Activated T-cell treated with anti-CD3 and anti-CD28 coated beads, Interleukin-2, amount 50 U/mL, for 48 hours (primary cell): ENCODE measurements at places on chromosomes 11 and 22.

DNA sequence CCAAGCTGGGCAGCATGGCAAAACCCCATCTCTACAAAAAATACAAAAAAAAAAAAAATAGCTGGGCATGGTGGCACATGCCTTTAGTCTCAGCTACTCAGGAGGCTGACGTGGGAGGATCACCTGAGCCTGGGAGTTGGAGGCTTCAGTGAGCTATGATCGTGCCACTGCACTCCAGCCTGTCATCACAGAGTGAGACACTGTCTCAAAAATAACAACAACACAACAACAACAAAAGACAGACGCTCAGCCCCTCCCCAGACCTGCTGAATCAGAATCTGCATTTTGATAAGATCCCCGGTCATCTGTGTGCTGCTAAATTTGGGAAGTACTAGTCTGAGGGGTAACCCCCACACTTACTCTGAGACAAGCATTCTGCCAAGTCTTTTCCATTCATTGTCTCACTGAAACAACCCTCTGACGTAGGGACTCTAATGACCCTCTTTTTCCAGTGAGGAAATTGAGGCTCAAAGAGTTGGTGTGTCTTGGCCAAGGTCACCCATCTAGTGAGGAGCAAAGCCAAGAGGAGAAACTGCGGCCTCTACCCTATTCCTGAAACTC, 7.5 kb downstream of the NEFH start:
- no peak for DNase-seq

- DNase-seq: peak; percentile 84
Measured at GRCh38 chr11:130213143-130213978, 53.8 kb downstream of the ST14 start.

DNA sequence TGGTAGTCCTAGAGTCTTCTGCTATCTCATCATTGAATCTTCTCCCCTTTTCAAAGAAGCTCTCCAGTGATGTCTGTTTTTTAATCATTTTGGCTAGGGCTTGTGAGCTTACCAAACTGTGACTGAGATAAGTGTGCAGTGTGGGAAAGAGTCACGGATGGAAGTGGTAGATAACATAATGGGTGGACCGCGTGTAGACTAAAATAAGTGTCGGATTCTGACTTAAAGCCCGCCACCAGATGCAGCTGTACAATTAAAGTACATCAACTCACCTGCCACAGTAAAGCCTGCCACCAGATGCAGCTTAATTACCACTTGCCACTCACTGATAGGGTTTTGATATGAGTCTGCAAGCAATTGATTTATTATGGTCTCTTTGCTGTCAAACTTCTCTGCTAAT, 581.5 kb downstream of the LRRC4C start:
- no peak for DNase-seq

- no peak for DNase-seq
Measured at GRCh38 chr11:68523743-68524142, 63.2 kb downstream of the PPP6R3 start.

DNA sequence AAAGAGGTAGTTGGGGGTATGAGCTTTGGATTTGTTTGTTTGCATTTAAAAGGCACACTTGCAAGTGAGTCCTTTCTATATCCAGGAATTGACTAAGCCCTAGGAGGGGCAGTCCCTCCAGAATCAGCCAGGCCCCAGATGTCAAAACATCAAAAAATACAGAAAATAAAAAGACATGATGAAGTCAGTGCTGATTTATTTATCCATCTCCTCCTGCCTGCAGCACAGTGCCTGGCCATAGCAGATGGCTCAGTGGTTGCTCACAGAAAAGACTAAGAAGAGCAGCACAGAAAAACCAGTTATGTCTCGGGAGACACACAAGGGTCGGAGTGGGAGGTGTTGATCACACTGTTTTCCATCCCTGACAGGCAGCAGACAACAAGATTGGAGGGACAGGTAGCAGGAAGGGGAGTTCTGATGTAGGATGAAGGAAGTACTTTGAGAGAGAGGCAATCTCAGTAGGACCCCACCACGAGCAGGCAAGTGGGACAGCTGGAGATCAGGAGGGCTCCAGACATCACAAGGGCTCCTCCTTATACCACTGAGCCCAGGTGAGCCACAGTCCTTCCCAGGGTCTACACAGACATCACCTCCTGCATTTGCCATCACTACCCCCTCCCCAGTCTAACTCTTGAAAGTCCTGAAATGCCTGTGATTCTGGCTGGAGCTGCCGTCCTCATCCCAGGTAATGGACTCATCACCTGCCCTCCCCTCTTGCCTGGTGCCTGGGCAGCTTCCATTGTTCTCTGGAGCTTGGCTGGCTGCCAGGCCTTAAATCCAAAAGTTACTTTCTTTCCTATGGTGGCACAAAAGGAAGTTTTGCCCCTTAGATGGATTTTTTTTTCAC, 32.3 kb downstream of the TMPRSS5 start:
- DNase-seq: no peak

- no peak for DNase-seq
Measured at GRCh38 chr11:22221143-22221542, 28.3 kb downstream of the ANO5 start.

GRCh38 chr11:87454241-87454640, 416.5 kb downstream of the TMEM135 start:
- no peak for DNase-seq

GRCh38 chr11:113802621-113803020, 23.0 kb downstream of the CLDN25 start:
- no peak for DNase-seq

GRCh38 chr11:110161061-110161460, 67.9 kb downstream of the ZC3H12C start:
- DNase-seq: no peak

- DNase-seq: no peak
Measured at GRCh38 chr11:61579676-61580270, 1.1 kb downstream of the SYT7 start.

DNA sequence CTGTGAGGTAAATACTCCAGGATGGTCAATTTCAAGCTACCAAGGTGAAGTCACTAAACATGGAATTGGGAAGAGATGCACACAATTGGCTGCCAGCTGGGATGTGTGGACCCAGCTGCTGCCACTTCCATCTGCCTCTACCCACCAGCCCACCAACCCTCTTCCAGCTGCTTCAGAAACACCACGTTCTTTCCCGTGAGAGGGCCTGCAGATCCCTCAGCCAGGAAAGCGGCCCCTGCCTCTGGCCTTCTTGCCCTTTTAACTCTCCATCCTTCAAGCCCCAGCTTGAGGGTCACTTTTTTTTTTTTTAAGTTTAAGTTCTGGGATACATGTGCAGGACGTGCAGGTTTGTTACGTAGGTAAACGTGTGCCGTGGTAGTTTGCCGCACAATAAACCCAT, 20.0 kb downstream of the PRG3 start:
- DNase-seq: no peak

- no peak for DNase-seq
Measured at GRCh38 chr11:85483861-85484260, 143.3 kb downstream of the DLG2 start.

GRCh38 chr11:99197477-99197876, 176.7 kb downstream of the CNTN5 start:
- no peak for DNase-seq

GRCh38 chr11:119322360-119322739, 5.4 kb upstream of the MCAM start:
- no peak for DNase-seq

DNA sequence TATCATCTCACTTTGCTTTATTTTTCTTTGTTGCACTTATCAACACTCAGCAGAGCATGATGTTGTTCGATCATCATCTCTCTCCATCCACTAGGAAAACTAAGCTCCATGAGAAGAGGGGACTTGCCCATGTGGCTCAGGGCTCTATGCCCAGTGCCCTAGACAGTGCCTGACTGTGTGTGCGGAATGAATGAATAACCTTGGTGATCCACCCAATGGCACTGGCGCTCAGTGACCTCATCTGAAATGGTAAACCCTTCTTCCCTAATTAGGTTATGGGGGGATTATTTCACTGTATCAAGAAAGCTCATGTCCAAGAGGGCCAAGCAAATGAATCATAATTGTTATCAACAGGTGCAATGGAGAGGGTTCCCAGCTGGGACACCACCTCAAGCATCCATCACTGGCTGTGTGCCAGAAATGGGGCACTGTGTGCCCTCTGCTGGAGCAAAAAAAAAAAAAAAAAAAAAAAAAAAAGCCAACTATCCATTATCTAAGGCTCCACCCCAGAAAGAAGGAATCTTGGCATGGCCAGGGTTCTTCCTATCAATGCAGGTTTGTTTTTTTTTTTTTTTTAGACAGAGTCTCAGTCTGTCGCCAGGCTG, 172.6 kb downstream of the LARGE1 start:
- DNase-seq: no peak

- DNase-seq: no peak
Measured at GRCh38 chr11:10777806-10778205, 26.8 kb downstream of the CTR9 start.

DNA sequence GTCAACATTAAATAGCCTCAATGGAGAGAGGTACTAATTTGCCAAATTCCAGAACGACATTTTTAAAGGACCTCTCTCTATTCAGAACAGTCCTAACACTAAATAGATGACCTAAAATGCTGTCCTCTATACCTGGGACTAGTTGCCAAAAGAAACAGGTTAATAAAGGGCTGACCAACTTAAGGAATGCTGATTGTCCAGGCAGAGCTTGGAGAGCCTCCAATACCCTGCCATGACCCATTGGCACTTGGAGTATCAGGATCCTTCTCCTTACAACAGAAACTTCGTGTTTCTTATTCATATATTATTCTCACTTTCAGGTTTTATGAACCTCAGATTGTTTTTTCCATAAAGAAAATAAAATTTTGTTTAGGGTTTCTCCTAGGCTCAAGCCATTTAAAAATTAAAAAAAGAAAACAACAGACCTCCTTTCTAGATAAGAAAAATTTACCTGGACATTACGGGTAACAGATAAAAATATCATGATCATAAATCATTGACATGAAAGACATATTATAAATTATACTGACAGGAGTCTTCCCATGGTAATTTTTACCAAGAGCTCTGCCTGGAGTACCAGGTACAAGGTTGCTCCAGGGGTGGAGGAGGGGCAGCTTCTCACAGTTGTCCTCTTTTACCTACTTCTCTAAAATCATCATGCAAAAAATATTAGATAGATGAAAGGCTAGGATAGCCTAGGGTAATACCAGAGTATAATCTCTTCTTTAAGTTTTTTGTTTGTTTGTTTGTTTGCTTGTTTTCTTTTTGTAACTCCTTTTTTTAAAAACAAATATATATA, 2.0 kb downstream of the LRRC4C start:
- no peak for DNase-seq

DNA sequence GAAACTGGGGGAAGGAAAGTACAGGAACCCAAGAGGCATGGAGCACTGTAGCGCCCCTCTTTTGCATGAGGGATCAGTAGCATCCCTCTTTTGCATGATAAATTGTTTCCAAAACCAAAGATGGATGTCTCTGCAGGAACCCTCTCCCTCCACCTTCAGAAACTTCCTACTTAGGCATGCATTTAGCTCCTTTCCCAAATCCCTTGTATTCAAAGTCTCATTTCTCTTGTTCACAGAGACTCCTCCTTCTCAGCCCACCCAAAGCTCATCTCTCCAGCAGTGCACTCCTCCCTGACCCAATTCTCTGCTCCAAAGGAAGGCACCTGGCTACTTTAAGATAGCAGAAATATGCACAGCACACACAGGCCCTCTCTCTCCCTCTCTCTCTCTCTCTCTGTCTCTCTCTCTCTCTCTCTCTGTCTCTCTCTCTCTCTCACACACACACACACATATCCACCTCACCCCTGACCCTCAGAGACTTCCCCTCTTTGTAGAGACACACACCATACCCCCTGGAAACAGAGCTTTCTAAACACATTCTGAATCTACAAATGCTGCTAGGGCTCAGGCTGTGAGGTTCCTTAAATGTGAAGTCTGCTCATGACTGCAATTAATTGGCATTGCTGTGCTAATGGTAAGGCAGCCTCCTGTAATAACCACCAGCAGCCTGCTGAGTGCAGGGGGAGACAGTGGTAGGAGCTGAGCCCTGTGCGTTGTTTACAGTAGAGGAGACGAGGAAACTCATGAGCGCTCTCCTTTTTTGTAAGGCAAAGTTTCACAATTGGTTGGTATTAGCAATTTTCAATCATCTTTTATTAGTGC, 519.6 kb downstream of the NTM start:
- no peak for DNase-seq

GRCh38 chr11:65708451-65708850, 3.6 kb upstream of the KAT5 start:
- no peak for DNase-seq

DNA sequence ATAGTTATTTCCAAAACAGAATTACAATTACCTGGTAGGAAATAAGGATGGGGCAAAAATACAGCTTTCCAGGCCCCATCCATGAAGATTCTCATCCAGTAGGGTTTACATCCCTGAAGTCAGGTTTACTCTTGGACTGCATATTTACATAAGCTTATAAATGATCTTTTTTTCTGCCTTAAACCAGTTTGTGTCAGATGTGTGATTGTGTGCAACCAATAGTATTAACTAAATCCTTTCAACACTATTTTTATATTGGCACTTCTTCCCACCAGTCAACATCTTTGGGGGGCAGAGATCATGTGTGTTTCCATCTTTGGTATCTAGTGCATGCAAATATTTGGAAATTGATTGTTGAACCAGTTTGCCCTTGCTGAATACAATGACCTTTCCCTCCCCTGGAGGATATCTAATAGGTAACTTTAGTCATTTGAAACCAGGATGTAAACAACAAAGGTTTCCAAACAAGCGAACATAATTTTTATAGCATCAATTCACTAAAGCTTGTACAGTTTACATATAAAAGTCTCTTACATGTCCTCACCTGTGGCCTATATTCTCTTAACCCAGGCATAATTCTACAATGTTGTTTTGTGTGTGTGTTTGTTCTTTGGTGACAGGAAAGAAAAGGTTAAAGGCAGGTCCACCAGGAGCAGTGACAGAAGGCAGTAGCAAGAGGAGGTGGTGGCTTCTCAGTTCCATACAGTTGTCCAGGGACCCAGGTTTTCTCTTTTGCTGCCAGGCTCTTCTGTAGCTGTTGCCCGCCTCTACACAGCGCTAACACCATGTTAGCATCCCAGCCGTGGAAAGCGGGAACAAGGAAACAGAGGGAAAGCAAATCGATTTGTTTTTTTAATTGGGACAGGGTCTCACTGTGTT, 1.7 kb upstream of the ME3 start:
- DNase-seq: no peak

DNA sequence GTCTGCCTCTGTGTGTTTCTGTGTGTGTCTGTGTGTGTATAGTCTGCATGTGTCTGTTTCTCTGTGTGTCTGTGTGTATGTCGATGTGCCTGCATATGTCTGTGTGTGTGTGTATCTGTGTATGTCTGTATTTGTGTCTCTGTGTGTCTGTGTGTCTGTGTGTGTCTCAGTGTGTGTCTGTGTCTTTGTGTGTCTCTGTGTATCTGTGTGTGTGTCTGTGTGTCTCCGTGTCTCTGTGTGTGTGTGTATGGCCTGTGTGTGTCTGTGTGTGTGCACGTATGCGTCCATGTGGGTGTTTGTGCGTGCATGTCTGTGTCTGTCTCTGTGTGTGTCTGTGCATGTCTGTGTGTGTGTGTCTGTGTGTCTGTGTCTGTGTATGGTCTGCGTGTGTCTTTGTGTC, 439 bp downstream of the SNX32 start:
- no peak for DNase-seq

GRCh38 chr11:3627291-3627690, 14.5 kb downstream of the ART5 start:
- no peak for DNase-seq
